HAP-1 (cell line): ENCODE measurements at places on chromosomes 11 and 22.

DNA sequence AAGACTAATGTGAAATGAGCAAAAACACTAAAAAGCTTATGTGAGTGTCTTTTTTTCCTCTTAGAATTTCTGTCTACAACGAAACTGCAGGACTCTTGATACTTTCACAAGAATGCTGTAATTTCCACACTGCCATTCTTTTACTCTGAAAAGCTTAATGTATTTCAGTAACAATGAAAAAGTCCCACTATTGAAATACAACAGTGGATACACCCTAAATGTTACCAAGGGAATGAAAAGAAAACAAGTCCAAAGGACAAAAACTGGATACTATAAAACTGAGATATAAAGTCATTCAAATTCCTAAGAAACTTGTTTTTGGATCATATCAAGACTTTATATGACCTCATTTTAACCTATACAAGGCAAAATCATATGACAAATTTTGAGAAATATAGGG is 77.4 kb downstream of the SOX6 start:
- DNase-seq: no peak

GRCh38 chr11:71214553-71215424 is 37.6 kb downstream of the SHANK2 start:
- DNase-seq: no peak

DNA sequence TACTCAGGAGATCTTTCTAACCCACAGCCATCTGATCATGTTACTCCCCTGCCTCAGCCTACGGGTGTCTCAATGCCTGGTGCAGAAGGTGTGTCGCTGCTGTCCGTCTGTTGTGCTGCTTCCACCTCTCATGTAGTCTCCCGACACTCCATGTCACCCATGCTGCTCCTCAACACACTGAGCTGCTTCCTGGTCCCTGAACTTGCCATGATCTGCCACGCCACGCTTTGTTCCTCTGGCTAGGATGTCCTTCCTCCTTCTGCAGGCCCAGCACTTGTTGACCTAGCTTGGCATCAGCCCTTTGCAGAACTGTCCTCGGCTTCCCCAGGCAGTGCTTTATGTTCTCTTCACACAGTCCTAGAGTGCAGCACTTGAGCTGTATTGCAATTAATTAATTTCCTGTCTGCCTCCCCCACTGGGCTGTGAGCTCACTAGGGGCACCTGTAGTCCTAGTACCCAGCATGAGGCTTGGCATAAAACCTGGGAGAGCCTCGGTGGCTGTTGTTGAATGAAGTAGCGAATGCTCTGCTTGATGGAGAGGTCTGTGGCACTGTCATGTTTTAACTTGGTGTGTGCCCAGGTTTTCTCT is 9.5 kb downstream of the GTPBP1 start:
- peak; percentile 3 for DNase-seq

DNA sequence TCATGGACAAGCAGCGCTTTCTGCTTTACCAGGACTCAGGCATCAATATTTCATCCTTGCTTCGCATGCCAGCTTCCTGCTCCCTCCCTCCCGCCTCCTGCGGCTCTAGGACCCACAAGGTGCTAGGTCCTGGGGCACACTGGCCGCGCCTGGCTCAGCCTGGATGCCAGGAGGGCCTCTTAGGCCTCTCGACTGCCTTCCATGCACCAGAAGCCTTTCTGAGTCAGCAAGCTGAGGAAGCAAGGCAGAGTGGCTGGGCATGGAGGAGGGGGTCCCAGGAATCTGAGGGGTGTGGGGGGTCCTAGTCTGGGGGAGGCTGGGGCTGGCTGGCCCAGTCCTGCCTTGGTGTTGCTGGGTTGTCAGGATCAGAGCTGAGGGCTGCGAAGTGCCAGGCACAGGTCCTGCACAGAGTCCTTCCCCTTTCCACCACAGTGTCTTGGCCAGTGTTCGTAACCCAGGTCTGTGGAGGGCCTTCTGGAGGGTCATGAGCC is 61.0 kb upstream of the THY1 start:
- DNase-seq: peak; percentile 0

DNA sequence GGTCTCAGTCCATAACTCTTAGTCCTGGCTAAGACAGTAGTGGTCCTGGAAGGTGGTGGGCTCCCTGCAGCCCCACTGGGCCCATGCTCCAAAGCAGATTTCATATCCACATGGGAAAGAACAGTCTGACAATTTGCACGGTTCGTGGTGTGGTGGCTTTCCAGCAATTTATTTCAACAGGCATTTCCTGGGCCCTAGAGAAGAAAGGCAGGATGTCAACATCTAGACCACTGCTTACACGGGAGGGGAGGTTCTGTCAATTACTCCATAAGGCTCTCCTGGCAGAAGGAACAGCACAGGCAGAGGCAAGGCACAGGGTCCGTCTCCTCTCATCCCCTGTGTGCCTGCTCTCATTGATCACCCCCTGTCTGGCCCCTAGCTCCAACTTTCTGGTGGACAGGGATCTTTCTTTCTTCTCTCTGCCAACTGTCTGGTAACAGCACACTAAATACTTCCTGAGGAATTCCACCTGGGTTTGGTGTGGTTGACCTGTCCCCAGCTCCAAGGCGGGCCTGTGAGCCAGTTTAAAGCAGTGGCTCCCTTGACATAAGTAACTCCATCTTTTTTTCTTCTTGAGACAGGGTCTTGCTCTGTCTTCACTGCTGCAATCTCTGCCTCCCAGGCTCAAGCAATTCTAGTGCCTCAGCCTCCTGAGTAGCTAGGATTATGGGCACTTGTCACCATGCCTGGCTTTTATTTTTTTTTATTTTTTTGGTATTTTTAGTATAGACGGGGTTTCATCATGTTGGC is 5.1 kb upstream of the A4GALT start:
- DNase-seq: no peak

GRCh38 chr11:44333271-44334218 is 23.6 kb upstream of the ALX4 start:
- DNase-seq: no peak

DNA sequence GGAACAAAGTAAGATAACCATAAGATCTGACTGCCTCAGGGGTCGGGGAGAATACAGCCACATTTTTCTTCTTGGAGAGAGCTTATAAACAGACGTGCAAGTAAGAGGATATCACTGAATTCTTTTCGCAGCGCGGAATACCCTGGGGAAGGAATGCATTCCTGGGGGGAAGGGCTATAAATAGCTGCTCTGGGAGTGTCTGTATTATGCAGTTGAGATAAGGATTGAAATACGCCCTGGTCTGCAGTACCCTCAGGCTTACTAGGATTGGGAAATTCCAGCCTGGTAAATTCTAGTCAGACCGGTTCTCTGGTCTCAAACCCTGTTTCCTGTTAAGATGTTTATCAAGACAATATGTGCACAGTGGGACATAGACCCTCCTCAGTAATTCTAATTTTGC is 1491.7 kb upstream of the RAG2 start:
- DNase-seq: no peak

GRCh38 chr11:70460964-70461363 is 62.6 kb downstream of the CTTN start:
- no peak for DNase-seq

DNA sequence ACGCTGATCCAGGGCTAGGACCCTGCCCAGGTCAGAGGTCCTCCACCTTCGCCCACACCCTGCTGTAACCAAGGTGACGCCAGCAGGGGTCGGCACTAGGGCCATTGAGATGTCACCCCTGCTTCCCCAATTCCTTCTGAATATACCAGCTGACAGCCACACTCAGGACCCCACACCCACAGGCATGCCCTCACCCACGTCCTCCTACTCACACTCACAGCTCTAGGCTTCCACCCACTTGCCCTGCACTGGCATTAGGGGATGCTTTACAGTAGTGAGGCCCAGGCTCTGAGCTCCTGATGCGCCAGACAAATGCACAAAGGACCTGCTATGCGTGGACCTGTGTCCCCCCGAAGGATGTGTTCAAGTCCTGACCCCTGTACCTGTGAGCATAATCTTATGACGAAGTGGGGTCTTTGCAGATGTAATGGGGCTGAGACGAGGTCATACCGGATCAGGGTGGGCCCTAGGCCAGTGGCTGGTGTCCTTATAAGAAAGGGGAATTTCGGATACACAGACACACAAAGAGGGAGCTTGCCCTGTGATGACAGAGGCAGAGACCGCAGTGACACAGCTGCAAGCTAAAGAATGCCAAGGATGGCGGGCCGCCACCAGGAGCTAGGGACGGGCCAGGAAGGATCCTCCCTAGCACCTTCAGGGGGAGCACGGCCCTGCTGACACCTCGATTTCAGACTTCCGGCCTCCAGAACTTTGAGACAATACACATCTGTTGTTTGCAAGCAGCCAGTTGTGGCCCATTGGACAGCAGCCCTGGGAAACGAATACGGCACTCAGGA is 11.2 kb downstream of the WNT11 start:
- DNase-seq: no peak

- DNase-seq: no peak
These were observed 54.7 kb downstream of the MYEOV start for GRCh38 chr11:69348414-69349235.

DNA sequence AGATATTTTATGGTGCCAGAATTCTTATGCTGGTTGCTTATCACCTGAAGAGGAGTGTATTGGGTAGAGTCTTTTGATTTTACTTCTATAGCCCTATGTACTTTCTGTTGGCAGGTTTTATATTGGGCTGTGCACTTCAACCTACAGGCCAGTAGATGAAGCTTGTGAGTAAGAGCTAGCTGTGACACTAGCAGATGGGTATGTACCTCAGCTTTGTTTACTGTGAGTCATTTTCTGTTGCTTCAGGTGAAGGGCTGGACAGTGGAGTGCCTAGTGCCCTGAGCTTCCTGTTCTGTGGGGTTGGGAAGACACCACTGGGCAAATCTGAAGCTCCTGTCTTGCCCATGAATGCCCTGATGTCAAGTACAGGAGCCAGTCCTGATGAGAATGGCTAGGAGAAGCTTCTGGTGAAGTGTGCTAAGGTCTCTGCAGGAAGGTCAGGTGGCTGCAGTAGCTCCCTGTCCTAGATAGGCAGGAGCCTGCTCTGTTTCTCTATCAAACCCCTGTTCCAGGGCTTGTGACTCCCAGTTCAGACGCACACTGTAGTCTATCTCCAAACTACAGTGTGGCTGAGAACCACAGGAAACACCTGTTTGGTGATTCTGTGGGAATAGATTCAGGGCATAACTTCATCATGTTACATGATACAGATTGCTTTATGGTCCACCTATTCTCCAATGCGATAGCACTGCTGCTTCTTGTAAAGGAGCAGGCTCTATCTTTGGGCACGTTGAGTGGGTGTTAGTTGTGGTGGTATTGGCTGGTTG is 755.7 kb downstream of the KCNA4 start:
- DNase-seq: no peak

DNA sequence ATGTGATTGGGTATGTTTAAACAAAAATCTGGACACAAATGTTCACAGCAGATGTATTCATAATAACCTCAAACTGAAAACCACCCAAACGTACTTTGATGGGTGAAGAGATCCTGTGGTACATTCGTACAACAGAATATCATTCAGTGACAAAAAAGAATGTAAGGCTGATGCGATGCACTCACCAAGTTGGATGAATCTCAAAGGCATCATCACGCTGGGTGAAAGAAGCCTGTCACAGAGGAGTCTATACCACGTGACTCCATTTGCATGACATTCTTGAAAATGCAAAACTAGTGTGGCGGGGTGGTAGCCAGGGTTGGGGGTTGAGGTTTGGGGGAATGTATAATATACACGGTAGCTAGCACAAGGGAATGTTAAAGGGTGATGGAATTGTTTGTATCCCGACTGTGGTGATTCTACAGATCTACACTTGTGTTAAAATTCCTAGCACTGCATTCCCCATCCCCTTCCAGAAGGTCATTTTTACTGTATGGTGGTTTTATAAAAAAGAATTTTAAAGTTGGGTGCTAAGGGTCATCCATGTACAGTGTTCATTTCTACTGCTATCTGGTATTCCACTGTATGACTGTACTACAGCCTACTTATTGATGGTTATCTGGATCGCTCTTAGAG is 35.0 kb upstream of the SLC25A1 start:
- peak; percentile 35 for DNase-seq

DNA sequence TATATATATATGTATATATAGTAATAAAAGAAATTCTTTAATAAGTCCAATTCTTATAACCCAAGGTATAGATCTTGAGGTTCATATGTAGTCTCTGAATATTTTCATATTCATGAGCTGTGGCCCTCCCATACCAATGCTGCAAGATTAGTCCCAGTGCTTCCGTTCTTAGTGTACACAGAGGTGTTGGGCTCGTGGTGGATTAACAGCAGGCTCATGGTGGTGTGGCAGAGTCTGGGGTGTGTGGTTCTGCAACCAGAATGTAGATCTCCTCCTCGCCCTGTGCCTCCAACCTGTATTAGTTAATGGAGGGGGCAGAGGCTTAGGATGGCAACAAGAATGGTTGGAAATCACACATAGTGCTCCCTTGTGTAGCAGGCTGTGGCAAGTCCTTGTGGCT is 16.8 kb downstream of the PRDM10 start:
- DNase-seq: no peak

GRCh38 chr22:50523806-50524675 is 1.4 kb downstream of the SCO2 start:
- DNase-seq: no peak

DNA sequence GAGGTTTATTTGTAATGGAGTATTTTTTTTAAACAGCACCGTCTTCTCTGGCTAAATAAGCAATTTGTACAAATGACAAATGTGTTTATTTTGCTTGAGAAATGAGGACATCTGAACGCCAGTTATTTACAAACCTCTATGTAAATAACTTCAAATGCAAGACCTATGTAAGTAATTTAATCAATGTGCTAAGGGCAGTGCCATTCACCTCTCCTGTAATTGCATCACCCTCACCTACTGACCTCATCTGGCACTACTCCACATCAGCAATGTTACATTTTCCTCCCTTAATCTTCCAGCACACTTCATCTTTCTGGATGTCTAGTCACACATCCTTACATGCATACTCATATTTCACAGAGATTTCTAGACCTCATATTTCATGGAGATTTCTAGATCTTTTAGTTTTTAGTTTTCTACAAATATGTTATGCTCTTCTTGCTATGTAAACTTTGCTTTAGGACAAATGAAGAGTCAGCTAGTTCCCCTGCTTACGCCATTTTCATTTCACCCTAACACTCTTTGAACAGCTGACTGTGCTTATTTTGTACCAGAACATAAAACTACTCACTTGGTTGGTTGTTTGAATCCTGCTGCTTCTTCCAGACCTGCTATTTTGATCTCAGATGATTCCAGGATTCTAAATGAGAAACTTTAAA is 238.6 kb downstream of the GRM5 start:
- DNase-seq: no peak

GRCh38 chr11:63443714-63444113 is 47.3 kb downstream of the PLAAT5 start:
- DNase-seq: no peak

GRCh38 chr11:58577555-58578135 is 1.2 kb upstream of the ZFP91 start:
- peak; percentile 12 for DNase-seq

- no peak for DNase-seq
These were observed 9.7 kb downstream of the KDELR3 start for GRCh38 chr22:38477585-38477984.

DNA sequence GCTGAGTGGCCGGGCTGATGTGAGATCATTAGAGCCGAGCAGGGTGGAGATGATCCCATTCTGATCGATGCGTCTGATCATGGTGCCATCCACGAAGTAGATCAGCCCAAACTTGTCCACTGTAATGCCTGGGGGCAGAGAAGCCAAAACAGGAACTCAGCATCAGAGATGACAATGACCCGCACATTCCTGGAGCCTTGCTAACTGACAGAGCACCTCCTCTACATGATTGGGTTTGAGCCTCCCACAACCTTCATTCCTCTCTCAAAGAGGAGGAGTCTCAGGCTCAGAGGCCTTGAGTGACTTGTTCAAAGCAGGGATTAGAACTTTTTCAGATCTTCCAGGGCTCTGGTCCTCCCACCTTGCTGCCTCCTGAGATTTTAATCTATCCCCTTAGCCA is 133.7 kb upstream of the NARS2 start:
- DNase-seq: no peak
